Brain (organoid and tissue), 16 donors: ENCODE measurements at places on chromosomes 7 and 10.

- DNase-seq: no peak
Measured at GRCh38 chr10:98832196-98832595, 385.5 kb upstream of the HPS1 start.

DNA sequence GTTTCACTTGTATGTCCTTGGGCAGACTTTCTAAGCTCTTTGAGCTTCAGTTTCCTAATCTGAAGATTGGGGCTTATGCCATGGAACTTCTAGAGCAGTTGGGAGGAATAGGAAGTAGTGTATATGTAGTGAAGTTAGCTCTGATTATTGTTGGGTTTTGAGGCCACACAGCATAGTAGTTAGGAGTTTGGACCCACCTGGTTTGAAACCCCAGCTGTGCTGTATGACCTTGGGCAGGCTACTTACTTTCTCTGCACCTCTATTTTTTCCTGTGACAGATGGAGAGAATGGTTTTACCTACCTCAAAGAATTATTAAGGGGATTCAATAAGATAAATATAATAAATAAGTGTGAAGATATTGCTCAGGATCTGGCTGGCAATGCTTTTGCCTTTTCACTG is 61.4 kb upstream of the ADRB1 start:
- DNase-seq: no peak

DNA sequence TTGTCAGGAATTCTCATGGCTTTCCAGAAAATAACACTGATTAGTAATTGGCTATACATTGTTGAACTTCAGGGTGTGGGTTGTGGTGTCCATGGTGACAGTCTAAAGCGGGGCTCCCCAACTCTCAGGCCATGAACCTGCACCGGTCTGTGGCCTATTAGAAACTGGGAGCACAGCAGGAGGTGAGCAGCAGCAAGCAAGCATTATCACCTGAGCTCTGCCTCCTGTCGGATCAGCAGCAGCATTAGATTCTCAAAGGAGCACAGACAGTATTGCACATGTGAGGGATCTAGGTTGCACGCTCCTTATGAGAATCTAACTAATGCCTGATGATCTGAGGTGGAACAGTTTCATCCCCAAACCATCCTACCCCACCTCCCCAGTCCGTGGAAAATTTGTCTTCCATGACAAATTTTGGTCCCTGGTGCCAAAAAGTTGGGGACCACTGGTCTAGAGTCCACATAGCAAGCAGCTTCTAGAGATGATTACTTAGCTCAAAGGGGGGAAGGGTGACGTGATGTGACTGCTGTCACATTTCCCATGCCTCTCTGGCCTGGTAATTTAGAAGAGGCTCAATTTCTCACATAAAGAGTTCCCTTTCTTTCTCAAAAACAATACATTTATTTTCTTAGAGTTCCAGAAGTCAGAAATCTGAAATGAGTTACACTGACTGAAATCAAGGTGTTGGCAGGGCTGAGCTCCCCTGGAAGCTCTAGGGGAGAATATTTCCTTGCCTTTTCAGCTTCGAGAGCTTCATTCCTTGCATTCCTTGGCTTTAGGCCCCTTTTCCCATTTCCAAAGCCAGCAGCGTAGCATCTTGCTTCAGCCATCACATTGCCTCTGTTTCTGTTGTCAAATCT is 17.6 kb upstream of the FAM221A start:
- no peak for DNase-seq

GRCh38 chr10:93894516-93895378 is 969 bp downstream of the SLC35G1 start:
- no peak for DNase-seq

DNA sequence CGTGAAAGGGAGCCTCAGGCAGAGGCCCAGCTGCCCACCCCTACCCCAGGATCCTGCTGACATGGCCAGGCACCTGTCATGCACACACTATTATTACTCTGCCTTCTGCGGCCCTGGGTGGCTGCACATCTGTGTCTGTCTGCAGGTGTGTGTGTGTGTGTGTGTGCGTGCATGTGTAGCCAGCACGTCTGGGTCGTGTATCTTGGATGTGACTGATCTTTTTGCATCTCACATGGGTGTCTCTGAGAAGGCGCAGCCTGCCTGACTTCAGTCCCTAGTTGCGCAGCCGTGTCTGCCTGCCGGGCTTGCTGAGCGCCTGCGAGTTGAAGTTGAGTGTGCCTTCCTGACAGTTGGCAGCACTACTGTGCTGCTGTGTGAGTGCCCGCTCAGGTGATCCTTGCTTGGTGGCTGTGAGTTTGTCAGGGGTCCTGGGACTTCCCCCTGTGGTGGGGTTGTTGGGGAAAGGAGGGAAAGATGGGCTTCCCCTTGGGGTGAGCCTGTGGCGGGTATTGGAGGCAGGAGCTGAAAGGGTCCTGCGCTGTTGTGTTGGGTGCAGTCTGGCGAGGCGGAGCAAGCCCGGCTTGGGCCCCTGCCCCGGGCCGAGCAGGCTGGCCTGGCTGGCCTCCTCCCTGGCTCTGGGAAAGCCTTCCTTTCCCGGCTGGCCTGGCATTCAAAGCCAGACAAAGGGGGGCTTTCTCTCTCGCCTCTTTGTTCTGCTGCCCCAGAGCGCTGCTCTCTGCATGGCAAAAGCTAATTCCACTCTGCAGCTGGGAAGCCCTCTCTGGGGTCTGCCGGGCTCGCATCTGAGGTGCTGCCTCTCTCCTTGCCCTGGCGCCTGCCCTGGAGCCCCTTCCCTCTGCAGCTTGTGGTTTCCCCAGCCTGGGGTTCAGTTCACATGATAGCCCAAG is 4.9 kb downstream of the TRIM8 start:
- DNase-seq: peak; percentile 82

DNA sequence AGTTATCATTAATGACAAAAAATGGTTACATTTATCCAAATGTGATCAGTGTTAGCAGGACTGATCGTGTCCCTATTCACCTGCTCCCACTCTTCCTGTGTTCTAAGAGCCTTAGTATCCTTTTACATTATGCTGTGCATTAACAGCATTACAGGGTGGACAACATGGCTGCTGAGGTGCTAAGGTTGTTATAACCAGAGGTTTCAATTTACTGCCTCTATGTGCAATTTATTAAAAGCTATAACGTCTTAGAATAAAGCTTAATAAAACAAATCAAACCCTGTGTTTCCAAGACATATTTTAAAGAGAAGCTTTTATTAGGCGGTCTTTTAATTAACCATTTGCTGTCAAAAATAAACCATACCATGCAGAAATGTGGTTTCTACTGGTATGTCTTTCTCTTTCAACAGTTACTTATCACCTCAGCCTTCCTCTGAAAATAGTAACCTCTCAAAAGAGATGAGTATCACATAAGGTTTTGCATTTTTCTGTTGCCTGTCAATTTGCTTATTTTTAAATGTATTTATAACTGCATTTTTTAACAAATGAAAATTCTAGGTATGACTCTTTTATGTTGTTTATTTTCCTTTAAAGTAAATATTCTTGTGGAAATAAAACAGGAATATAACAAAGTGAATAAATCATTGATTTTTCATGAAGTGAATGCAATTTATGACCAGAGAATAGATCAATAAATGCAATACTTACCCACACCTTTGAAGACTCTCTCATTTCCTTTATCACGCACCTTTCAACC is 849.8 kb upstream of the SORCS1 start:
- no peak for DNase-seq

GRCh38 chr7:16284581-16284980 is 136.8 kb downstream of the CRPPA start:
- no peak for DNase-seq

DNA sequence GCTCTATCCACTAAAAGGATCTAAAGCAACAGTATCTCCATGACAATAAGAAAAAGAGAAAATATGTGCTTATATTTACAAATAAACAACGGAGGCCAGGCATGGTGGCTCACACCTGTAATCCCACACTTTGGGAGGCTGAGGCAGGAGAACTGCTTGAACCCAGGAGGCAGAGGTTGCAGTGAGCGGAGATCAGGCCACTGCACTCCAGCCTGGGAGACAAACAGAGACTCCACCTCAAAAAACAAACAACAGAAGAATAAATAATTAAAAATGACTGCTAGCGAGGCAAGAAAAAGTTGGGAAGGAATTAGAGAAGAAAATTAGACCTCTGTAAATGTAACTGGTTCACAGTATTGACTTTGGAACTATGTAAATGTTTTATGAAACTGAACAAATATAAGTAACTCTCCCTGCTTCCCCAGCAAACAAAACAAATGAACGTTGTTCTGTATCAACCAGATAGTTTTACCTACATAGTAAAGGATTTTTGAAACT is 17.1 kb downstream of the TRIM24 start:
- DNase-seq: no peak

- DNase-seq: no peak
Measured at GRCh38 chr7:2094454-2095045, 138.2 kb downstream of the MAD1L1 start.

GRCh38 chr10:88060762-88061161 is 197.3 kb downstream of the PTEN start:
- no peak for DNase-seq

DNA sequence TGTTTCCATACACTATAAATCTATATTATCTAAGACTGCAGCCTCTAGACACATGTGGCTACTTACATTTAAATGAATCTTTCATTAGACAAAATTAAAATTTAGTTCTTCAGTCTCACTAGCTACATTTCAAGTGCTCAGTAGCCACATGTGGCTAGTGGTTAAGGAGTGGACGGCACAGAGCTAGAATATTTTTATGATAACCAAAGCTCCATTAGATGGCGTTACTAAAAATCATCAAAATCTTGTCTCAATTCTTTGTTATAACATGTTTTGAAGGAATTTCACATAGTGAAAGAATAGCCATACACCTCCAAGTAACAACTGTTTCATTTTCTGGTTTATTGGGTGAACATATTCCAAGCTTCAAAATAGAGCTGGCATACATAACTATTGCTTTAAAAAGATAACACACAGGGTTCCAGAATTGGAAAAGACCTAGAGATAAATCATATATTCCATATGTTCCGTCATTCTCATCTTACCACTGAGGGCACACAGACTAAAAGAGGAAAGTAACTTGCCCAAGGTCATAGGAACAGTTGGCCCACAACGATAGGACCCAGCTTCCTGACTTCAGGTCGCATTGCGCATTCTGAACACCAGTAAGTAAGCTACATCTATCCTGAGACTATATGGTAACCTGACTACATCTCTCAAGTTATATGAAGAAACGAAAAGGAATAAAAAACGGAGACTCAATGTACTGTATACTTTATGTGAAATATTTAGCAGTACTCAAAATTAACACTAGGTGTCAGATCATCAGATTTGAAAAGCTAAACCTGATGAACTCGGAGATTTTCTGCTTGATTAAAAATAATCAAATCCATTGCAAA is 66.6 kb downstream of the CAV1 start:
- DNase-seq: peak; percentile 60

GRCh38 chr7:20507157-20507556 is 108.3 kb upstream of the ABCB5 start:
- no peak for DNase-seq

DNA sequence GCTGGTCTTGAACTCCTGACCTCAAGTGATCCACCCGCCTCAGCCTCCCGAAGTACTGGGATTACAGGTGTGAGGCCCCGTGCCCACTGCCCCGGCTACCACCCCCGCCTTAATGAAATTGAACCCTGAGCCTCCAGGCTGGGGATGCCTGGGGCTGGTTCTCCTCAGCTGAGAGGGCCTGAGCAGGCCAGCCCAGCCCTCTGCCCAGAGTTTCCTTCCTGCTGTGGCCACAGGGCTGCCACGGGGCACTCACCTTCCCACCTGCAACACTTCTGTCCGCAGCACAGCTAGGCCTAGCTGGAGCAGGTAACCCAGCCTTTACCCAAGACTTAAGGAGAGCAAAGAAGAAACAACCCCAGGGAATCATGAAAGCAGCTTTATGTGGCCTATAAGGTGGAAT is 78.1 kb upstream of the ANLN start:
- no peak for DNase-seq

DNA sequence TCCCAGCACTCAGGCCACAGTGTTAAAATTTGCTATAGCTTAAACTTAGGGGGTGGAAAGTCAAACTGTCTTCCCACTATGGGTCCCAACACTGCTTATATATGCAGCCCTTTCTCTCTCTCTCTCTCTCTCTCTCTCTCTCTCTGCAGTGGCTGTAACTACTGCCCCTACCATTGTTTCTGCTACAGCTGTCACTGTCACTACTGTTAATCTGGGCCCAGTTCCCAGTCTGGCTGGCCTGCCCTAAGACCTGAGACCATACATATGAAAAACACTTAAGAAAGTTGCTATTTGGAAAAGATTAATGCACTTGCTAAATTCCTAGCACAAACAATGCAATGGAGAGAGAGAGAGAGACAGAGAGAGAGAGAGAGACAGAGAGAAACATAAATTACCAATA is 78.6 kb downstream of the THSD7A start:
- peak; percentile 39 for DNase-seq

DNA sequence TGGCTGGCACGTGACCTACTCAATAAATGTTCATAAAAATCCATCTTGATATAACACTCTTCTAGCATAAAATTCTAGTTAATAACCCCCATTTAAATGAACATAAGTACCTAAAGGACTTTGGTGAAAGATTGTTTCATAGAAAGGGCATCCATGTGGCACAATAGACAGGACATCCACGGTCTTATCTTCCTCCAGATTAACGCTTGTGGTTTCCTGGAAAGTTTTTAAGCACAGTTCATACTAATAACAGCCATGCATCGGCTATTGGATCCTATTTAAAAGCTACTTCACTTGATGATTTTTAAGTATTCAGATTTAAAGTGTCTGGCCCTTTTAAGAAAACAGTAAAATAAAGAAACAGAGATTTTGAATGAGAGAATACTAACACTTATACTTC is 288.3 kb downstream of the AHR start:
- DNase-seq: no peak
